ENCODE measurements at places on chromosomes 4 and X.
A peak's percentile ranks its signal among the peaks of the same experiment; 100 is the strongest.

GRCh38 chr4:4862071-4862551, 2.6 kb downstream of the MSX1 start:
- no peak for DNase-seq

DNA sequence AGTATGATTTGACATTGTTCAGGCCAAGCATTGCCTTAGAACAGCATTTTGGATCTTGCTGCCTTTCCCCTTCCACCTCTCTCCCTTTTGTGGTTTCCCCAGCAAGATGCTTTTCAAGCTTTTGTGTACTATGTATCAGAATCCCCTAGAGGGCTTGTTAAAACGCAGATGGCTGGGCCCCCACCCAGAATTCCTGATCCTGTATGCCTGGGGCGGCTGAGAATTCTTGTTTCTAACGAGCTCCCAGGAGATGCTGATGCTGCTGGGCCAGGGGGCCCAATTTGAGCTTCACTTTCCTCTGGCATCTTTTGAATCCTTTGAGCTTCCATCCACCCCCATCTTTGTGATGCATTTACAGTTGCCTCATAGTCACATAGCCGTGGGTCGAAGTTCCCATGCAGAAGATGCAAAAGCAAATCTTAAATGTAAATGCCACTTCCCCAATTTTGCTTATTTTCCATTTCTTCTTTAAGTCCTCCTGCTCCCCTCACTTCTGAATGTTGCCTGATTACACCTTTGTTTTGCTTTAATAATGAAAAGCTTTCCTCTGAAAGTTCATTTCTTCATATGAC, 18.5 kb downstream of the HCCS start:
- DNase-seq: peak; percentile 19

GRCh38 chr4:177251237-177251636, 58.4 kb upstream of the NEIL3 start:
- no peak for DNase-seq

DNA sequence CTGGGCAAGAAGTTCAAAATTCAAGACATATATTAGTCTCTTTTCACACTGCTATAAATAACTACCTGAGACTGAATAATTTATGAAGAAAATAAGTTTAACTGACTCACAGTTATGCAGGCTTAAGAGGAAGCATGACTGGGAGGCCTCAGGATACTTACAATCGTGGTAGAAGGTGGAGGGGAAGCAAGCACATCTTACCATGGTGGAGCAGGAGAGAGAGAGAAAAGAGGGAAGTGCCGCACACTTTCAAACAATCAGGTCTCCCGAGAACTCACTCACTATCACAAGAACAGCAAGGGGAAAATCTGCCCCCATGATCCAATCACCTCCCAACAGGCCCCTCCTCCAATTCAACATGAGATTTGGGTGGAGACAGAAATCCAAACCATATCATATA, 273.3 kb upstream of the RASGEF1B start:
- DNase-seq: no peak

GRCh38 chr4:3044870-3045819, 29.2 kb downstream of the HTT-AS start:
- DNase-seq: peak; percentile 64

- DNase-seq: peak; percentile 72
These were observed 21.1 kb upstream of the STIM2 start for GRCh38 chr4:26839534-26839951.

- DNase-seq: no peak
These were observed 337.0 kb upstream of the SLC7A11 start for GRCh38 chr4:138579146-138579545.

All from fibroblast of skin of right quadriceps (primary cell).